NK-92 treated with Interleukin-12 subunit alpha and Interleukin-12 subunit beta, amount 100 ng/mL, for 24 hours (cell line): ENCODE measurements at places on chromosomes 6 and 20.
A peak's percentile ranks its signal among the peaks of the same experiment; 100 is the strongest.

DNA sequence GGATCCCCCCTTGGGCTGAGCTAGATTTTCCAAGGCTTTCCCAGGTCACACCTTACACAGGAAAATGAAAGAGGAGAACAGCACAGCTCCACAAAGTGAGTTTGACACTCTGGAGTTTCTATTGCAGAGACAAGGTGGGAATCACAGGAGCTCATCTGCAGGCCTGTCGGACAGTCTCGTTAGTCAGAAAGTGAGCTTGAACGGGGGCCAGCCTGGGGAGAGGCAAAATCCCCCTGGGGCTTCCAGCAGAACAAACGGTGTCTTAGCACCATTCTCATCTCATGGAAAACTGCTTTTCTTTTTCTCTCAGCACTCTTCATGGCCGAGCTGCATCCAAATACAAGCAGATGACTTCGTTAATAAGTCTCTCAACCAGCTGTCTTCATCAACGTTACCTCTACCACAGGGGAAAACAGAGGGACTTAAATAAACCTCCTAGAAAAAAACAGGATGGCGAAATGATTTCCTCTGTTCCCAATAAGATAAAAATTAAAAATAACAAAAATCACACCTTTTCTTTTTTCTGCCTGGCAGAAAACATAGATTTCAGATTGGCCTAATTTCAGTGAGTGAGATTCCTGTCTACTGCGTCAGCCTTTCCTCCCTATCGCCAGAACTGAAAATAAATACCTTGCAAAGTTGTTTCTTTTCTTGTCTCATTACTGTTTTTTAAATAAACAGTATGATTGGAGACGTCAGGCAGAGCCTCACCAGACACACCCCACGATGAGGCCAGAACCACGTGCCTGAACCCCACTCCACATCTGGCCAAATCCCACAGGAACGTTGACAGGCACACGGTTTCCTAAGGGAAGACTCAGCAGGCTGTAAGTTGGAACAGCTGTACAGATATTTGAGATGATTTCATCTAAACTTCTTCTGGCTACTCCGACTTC is 219.0 kb downstream of the TTLL2 start:
- DNase-seq = no peak

- no peak for DNase-seq
Observed at GRCh38 chr6:747028-747427, 54.1 kb upstream of the EXOC2 start.

- no peak for DNase-seq
Observed at GRCh38 chr6:148533309-148534107, 190.9 kb downstream of the SASH1 start.

DNA sequence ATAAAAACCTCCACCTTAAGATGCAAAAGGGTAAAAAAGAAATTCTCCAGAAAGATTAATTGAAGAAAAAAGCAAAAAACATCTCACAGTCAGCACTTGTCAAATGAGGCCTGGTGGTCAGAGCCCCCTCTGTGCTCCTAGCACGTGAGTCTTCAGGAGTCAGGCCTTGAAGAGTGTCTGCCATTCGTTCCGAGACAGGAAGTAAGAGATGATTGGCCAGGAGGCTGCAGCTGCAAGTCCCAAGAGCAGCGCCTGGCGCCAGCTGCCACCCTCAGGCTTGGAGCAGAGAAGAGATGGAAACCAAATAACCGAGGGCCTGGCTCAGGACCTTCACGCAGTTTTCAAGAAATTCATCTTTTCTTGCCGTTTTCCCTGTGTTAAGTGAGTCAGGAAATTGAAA is 65.0 kb downstream of the FAM120B start:
- no peak for DNase-seq

GRCh38 chr20:17273717-17274116 is 46.9 kb downstream of the PCSK2 start:
- no peak for DNase-seq

DNA sequence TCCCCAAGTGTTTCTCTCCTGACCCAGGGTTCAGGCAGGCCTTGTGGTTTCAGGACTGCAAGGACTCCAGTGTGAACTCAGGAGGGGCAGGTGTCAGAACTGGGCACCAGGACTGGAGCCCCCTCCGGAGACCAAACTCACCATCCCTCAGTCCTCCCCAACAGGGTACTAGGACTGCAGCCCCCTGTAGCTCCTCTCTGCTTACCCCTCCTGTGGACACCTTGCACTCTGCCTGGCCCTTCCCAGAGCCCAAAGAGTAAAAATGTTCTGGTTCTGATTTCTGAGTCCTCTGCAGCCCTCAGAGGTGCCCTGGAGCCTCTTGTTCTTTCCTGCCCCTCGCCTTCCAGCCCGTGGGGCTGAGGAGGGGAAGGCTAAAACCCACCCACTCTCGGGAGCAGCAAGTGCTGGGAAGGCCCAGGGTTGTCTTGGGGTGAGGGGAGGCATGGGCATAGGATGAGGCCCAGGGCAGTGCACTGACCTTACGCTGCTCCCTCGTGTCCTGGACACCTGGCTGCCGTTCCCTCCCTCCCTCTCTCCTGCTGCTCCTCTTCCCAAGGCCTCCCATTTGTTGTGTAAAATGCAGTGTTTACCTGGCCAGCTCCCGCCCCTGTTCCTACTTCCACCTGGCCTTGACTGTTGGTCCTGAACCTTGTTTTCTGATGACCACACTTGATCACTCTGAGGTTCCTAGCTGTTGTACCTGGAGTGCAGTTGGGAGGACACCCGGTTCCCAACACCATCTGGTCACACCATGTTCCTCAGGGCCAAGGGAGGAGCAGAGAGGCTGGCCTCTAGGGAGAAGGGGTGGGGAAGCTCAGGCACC is 9.9 kb downstream of the CNPY3 start:
- DNase-seq = no peak

DNA sequence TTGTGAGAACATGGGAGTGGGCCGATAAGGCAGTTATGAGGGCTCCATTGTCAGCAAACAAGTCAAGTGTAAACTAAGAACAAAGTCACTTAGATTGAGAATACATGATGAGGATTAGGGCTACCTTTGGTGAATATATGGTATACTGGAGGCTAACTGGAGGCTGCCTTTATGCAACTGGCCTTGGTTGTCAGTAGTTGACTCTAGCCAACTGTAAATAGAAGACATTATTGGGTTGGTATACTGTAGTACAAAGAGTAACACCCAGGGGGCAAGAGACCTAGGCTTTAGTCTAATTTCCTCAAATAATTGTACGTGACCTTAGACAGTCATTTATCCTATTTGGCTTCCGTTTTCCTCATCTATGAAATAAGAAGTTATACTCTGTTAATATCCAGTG is 235.2 kb downstream of the ARID1B start:
- DNase-seq = no peak

DNA sequence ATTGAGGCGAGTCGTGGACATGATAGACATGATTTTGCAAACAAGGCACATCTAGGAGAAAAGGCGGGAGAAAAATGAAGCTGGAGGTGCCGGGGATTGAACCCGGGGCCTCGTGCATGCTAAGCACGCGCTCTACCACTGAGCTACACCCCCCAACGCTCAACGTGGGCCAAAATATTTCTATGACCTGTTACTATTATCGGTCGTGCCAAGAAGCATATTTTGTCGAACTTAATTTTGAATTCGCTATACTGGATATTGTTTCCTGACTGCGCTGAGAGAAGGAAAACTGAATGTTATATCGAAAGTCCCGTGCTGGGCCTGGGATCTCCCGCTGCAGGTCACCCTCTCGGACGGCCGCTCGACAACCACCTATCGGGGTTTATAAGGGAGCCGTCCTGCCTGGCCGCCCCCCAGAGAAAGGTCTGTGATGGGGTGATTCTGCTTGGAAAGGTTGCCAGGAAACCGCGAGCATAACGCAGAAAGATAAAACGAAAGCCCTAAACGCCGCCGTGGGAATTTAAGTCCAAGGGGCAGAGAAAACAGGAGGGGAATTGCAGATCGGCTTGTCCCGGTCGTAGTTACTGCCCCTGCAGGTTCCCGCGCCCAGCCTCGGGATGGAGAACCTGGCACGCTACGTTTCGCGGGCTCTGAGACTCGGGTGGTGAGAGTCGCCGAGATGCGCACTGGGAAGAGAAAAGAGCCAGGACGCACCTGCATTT is 60.0 kb downstream of the TRIM27 start:
- peak; percentile 57 for DNase-seq

DNA sequence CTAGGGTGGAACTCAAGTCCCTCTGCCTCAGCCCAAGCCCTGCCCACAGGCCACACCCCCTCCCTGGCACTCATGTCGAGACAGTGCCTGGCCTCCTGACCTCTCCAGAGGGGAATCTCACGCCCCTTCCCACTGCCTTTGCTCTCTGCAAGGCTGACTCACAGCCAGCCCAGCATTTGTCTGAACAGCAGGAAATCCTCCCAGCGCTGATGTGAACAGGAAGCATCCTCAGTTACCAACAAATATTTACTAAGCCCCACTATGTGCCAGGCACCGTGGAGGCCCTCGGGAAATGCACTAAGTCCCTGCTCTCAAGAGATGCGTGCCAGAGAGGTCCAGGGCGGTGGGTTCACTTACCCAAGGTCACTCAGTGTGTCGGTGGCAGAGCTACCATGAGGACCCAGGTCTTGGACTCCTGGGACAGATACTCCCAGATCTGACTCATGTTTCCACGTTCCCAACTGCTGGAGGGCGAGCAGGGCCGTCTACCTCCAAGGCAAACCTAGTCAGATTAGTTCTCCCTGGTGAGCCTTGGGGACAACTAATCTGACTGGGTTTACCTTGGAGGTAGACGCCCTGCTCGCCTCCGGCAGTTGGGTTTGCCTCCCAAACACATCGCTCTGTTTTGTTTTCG is 7.8 kb downstream of the ADA start:
- DNase-seq = no peak

- no peak for DNase-seq
Observed at GRCh38 chr6:27295301-27296079, 16.6 kb downstream of the POM121L2 start.

DNA sequence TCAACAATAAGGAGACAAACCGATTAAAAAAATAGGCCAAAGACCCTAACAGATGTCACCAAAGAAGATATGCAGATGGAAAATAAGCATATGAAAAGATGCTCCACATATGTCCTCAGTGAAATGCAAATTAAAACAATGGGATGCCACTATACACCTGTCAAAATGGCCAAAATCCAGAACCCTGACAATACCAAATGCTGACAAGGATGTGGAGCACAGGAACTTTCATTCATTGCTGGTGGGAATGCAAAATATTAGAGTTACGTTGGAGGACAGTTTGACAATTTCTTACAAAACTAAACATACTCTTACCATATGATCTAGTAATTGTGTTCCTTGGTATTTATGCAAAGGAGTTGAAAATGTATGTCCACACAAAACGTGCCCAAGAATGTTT is 1.8 kb upstream of the ZNF184 start:
- DNase-seq = no peak

- DNase-seq = no peak
Observed at GRCh38 chr6:136616527-136616926, 66.3 kb upstream of the MAP7 start.

DNA sequence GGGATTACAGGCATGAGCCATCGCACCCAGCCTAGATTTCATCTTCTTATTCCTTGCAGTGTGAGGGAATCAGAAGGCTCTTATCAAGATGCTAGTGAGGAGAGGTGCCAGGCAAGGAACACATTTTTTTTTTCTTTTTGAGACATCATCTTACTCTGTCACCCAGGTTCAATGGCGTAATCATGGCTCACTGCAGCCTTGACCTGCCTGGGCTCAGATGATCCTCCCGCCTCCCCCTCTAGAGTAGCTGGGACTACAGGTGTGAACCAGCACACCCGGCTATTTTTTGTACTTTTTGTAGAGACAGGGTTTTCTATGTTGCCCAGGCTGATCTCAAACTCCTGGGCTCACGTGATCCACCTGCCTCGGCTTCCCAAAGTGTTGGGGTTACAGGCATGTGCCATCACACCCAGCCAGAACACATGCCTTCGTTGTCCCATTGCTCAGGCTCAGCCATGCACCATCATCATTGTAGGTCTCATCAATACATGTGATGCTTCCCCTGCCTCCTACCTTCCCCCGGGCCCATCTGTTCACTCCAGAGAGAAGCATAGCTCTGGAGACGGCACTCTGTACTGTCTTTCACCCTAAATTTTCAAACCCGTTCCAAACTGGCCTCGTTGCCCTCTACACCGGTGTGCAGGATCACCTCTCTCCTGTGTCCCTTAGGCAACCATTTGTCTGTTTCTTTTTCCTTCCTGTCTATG is 10.1 kb downstream of the FLOT1 start:
- no peak for DNase-seq

DNA sequence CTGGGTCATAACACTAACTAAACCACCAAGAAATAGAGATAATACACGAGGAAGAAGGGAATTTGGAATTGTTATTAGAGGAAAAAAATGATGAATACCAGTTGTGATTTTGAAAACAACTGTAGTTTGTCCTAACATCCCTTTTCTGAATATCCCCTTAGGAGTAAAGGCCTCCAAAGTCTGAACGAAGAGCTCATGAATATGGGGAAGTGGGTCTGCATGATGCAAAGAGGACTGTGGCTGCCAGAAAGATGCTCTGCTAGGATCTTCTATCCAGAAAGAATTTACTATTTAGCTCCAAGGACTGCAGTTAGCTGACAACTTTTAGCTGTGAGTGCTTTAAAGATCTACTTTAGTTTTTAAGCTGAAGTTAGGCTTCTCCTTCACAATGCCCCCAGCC is 308.8 kb upstream of the HS3ST5 start:
- DNase-seq = no peak

GRCh38 chr6:137923866-137924653 is 57.0 kb downstream of the TNFAIP3 start:
- DNase-seq = no peak

DNA sequence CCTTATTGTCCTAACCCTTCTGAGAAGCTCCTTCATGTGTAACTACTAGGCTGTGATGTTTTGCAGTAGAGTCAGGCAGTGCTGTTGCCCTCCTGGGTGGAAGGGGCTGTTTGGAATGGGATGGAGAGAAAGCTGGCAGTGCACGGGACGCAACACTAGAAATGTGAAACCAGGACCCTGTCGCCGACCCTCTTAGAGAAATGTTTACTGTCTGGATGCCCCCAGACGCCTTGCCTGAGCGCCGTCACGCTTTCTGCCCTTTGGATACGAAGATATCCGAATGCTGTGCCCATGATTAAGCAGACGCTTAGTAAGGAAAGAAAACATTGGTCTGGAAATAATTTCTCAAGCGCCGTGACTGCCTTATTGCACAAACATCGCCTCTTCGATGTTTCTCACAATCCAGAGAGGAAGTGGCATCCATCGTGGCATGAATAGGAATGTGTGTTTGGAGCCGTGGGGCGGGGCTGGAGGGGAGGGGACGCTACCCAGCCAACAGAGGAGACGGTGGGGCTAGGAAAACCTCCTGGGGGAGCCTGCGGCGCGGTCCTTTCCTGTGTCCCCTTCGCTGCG is 661 bp upstream of the PPP1R14C start:
- no peak for DNase-seq

DNA sequence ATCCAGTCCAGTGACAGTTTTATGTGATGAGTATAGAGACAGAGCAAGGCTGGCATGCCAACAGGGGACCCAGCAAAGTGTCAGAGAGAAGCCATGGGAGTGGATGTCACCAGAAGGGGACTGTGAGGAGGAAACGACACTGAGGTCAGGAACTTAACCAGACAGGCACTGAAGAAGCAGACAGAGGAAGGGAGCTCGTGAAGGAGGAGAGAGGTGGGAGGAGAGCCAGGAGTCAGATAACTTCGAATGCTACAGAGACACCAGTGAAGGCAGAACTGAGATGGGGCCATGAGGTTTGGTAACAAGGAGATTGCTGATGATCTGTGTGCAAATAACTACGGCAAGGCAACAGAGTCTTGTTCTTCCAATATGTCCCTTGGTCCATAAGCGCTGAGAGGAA is 211.1 kb upstream of the FOXA2 start:
- no peak for DNase-seq

- no peak for DNase-seq
Observed at GRCh38 chr6:36127462-36128016, 2.8 kb upstream of the MAPK13 start.

- no peak for DNase-seq
Observed at GRCh38 chr6:135410856-135411255, 86.7 kb downstream of the AHI1 start.

- DNase-seq = no peak
Observed at GRCh38 chr20:19872001-19872400, 113.9 kb downstream of the RIN2 start.
